ENCODE measurements at places on chromosomes 16 and 17.

- no peak for DNase-seq
Observed at GRCh38 chr16:88456356-88457292, 3.5 kb downstream of the ZFPM1 start.

DNA sequence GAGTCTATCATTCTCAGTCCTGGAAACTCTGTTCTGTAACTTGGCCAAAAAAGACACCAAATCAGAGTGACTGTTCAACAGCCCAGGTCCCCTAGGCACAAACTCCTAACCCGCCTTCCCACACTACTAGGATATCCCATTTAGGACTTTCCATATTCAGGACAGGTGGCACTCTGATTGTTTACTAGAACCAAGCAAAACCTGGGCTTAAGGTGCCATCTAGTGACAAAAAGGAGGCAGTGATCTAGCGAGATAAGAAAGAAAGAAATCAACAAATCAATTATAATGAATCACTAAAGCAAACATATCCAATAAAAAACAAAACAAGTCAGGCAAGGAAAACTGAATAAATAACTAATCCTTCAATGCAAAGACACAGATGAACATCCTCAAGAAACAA is 203.9 kb downstream of the CEP112 start:
- DNase-seq, result no peak

DNA sequence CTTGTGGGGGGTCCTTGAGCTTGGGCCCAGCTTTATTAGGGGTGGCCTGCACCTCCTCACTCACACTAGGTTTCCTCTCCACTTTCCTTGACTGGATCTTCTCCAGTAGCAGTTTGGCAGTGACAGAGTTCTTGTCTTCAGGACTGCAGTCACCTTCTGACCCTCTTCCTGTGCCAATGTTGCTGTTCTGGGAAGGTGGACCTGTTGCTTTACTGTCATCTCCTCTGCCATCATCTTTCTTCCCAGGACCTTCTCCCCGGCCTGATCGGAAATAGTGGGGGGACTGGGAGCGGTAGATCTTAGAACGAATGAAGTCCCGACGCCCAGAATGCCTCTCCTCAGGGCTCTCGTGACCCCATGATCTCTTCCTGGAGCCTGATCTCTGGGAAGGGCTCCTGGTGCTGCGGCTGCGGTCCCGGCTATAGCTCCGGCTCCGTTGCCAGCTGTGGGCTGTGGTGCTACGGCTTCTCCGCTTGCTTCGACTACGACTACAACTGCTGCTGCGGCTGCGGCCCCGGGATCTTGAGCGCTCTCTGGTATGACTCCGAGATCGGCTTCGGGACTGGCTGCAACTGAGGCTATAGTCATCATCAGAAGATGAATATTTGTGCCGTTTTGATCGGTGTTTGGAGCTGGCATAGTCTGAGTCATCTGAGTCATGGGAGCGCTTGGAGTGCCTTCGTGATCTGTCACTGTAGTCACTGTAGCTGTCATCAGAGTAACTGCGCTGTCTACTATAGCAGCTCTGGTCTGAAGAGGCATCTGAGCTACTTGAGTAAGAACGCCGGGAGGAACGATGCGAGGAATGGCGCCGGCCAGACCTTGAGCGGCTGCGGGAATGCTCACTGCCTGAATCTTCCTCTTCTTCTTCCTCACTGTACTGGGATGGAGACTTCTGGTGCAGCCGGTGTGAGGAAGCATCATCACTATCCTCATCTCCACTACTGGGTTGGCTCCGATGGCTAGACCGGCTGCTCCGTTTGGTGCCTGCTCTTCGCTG is 9.5 kb upstream of the ITGA2B start:
- no peak for DNase-seq

DNA sequence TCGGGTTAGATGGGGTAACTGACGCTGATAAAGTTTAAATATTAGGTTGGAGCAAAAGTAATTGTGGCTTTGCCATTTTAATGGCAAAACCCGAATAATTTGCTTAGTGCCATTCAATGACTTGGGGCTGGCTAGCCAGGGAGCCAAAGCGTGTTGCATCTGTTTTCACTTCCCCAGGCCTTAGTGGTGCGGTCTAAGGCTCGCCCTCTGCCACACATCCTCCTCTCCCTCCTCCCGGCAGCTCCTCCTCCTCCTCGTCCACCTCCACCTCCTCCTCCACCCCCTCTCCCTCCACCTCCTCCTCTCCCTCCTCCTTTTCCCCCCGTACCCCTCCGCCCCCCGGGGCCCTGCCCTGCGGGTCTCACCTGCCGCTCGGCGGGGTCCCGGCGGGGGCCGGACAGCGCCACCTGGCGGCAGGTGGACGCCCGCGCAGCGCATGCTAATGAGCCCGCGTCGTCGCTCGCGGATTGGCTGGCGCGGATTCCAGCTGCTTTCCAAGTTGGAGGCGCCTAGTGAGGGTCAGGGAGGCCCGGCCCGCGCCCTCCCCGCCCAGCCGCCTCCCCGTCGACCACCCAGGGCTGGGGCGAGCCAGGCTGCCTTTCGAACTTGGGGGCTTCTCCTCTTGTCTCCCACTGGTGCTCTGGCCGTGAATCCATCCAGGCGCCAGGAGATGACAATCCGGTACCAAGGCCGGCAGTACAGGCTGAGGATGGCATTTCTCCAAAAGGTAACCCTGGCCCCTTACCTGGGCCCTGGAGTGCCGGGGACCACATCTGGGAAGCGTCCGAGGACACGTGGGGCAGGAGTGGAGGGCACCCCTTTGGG is 36.6 kb upstream of the RGS9 start:
- DNase-seq, result peak; percentile 67

DNA sequence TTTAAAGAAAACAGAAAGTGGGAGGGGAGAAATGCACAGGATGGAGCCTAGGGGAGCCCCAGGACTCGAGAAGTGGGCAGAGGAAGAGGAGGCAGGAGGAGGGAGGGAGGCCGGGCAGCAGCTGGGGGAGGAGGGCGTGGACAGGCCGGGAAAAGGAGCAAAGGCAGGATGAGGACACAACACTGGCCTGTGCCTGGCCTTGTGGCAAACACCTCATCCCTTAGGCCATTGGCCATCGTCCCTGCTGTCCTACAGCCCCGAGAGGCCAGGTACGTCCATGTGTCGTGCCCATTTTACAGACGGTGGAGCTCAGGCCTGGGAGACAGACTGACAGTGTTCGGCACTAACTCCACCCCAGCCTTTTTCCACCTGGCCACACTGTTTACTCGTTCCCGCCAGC is 15.9 kb downstream of the JPH3 start:
- no peak for DNase-seq

DNA sequence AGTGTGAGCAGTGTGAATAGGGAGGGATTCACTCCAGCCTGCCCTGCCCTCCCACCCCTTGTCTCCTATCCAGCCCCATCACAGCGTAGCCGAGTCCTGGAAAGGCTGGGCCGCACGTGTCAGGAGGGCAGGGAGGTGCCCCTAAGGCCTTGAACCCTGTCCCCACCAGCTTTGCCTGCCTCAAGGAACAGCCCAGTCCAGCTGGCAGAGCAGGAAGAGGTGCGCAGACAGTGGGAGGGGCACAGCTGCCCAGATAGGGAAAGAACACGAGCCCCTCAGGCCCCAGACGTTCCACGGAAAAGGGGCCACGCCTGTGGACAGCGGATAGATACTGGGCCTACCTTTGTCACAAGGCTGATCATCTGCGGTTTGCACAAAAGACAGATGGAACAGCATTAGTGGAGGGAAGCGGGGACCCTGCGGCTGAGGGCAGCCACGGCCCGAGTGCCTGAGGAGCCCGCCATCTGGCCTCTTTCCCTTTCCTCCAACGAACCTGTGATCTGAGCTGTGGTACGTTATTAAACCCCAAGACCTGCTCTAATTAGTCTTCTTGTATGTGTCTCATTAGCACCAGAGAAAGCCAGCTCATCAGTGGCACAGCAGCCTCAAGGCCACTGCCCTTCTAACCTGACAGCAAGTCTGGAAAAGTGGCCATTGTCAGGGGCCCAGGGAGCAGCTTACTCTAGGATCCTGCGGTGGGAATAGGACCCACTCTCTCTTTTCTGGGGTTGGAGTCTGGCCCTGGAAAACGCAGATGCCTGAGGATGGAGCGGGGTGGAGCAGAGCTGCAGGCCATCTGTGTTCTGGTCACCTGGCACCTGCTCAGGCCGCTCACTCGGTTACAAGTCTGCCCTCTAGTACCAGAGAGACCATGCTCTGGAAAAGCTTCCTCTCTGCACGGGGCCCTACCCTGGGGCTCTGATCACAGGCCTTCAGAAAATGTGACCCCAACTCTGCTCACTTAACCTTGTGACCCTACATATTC is 16.3 kb downstream of the MPP3 start:
- DNase-seq, result no peak

GRCh38 chr16:24091125-24091524 is 165.0 kb upstream of the CACNG3 start:
- DNase-seq, result no peak

DNA sequence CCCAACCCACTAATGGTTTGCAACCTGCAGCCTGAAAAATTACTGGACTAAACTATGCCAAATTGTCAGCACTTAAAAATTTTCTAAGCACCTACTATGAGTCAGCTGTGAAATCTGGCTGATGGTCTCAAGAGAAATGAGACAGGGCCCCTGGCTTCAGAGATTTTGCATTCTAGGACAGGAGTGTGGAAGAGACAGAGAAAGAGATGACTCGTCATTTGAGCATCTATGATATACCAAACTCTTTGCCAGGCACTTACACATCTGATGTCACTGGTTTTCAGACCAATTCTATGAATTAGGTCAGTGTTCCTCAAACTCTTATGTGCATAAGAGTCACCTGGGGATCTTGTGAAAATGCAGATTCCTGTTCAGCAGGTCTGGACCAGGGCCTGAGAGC is 44.4 kb downstream of the CLEC19A start:
- no peak for DNase-seq

DNA sequence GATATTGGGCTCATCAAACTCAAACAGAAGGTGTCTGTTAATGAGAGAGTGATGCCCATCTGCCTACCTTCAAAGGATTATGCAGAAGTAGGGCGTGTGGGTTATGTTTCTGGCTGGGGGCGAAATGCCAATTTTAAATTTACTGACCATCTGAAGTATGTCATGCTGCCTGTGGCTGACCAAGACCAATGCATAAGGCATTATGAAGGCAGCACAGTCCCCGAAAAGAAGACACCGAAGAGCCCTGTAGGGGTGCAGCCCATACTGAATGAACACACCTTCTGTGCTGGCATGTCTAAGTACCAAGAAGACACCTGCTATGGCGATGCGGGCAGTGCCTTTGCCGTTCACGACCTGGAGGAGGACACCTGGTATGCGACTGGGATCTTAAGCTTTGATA is 2.6 kb upstream of the HPR start:
- DNase-seq, result no peak

GRCh38 chr17:80191192-80191591 is 21.4 kb downstream of the CARD14 start:
- DNase-seq, result no peak

GRCh38 chr16:66473654-66474519 is 46.8 kb downstream of the BEAN1 start:
- no peak for DNase-seq

- no peak for DNase-seq
Observed at GRCh38 chr17:63309021-63309420, 137.1 kb downstream of the CYB561 start.

DNA sequence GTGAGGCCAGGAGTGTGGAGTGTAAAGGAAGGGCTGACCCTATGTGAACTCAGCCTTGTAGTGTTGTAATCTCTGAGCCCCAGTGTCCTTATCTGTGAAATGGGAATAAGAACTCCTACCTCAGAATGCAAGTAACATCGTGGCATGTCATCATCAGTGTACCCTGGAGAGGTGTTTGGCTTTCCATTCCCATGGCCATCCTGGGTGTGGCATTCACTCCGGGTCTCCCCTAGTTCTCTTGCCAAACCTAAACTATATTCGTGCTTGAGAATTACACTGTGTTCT is 1.9 kb downstream of the NXPH3 start:
- no peak for DNase-seq

DNA sequence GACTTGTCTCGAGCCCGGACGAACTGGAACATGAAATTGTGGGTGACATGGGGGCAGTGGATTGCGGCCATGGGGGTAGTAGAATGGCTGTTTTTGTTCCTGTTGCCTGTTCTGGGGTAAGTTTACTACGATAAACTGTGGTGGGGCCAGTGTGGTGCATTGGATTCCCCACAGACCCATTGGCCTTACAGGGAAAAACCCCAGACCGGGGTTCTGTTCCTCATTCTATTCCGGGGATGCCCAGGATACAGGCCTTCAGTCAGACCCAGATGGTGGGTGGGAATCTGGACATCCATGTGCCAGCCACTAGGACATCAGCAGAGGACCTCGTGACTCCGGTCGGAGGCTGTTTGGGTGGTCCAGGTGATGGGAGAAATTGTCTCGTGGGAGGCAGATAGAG is 88.1 kb downstream of the ABCC1 start:
- DNase-seq, result no peak

- DNase-seq, result no peak
Observed at GRCh38 chr17:56909742-56910508, 3.9 kb downstream of the TRIM25 start.

- no peak for DNase-seq
Observed at GRCh38 chr16:27764869-27765675, 215.1 kb downstream of the KATNIP start.
